CD4-positive, alpha-beta T cell treated with Interleukin-15 for 1 hour (primary cell): ENCODE measurements at places on chromosomes 6 and 20.
A peak's percentile ranks its signal among the peaks of the same experiment; 100 is the strongest.

DNA sequence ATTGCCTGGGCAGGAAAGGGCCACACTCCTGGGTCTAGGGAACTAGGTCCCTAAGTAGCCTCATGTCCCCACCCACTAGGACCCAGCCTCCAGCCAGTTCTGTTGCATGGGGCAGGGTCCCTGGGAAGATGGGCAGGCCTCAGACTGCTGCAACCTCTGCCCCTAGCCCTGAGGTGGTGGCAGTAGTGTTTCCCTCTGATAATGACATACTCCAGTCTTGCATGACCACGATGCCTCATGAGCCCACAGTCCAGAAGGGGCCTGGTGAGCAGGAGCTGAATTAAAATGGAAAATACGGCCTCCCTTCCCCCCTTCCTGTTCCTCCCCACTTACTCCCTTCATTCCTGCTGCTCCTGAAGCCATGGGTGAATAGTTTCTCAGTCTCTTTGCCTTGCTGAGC, 36.0 kb upstream of the SCRT2 start:
- no peak for DNase-seq

GRCh38 chr6:159203304-159204005, 34.3 kb downstream of the FNDC1 start:
- no peak for DNase-seq

DNA sequence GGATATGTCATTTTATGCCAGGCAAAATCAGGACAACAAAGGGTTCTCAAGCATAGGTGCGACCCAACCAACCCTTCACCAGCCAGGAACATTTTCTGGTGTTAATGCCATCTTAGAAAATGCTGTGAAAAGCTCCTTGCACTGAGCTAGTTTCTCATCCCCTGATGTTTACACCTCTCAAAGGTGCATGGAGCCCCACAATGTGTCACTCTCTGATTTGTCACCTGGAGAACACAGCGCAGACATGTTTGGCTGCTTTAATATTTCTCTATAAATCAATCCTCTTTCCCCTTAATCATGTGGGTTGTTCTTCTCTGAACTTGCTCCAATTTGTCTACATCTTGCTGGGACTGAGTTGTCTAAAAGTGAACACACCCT, 244.3 kb downstream of the TSHZ2 start:
- no peak for DNase-seq

DNA sequence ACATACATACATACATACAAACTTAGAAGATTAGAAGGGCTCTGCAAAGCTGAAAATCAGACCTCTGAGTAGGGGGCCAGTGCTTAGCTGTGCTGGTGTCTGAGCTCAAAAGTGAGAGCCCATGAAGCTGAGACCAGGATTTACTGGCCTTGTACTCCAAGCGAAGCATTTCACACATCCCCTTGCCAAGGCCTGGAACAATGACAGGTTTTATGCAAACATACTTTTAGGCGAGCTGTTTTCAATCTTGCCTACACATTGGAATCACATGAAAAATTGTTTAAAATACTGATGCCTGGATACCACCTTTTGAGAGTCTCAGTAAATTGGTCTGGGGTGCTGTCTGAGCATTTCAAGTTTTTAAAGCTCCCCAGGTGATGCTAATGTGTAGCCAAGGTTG, 80.9 kb upstream of the SRSF6 start:
- no peak for DNase-seq

DNA sequence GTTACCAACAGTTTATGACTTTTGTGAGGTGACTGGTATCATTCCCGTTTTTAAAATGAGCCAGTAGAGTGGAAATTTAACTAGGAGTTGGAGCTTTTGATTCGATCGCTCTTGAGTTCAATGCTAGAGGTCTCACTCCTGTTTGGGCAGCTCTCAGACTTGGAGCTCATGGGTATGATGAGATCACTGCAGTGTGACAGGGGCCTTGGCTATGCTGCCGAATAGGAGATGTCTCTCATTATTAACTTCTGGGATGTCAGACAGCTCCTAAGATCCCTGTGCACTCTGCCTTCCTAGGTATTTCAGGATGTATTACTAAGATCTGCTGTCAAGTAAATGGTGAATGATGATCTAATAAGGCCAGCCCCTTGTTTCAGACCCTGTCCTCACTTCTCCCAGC, 20.4 kb downstream of the AKAP12 start:
- no peak for DNase-seq

GRCh38 chr6:14250573-14250972, 133.0 kb downstream of the CD83 start:
- no peak for DNase-seq

- no peak for DNase-seq
These were observed 243.2 kb downstream of the ANKRD60 start for GRCh38 chr20:57985278-57985677.

- no peak for DNase-seq
These were observed 108.9 kb upstream of the DST start for GRCh38 chr6:56751604-56752003.

DNA sequence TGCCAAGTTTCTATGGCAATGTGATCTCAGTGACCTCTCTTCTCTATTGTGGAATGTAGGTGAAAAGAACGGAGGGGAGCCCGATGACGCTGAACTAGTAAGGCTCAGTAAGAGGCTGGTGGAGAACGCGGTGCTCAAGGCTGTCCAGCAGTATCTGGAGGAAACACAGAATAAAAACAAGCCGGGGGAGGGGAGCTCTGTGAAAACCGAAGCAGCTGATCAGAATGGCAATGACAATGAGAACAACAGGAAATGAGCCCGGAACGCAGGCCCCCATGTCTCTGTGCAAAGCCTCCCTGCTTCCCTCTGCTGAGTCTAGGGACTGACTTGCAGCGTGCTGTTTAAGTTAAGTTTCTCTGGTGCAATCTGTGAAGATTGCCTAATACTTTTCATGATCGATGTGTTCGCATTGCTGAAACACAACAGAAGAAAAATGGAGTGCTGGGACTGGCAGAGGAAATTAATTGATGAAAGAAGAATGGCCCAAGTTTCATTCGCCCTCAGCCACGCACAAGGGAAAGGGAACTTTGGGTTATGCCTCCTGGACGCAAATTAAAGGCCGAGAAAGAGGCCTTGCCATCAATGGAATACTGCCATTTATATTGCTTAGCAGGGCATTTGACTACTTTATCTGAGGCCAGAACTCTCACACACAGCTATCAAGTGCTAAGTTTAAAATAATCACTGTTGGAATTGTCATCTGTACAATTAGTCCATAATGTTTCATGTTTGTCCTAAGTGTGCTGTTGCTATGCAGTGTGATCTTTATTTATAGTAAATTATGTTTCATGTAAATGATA, 146.4 kb downstream of the AKAP7 start:
- DNase-seq, result peak; percentile 76

GRCh38 chr20:25669826-25670422, 26.7 kb downstream of the ZNF337 start:
- no peak for DNase-seq

GRCh38 chr6:72787391-72788031, 165.6 kb downstream of the KCNQ5 start:
- DNase-seq, result no peak

- DNase-seq, result no peak
These were observed 71.6 kb downstream of the GPX5 start for GRCh38 chr6:28597217-28597835.

- DNase-seq, result no peak
These were observed 8.8 kb downstream of the GSTA2 start for GRCh38 chr6:52754443-52754842.

GRCh38 chr6:144722925-144723324, 437.8 kb downstream of the UTRN start:
- DNase-seq, result no peak

DNA sequence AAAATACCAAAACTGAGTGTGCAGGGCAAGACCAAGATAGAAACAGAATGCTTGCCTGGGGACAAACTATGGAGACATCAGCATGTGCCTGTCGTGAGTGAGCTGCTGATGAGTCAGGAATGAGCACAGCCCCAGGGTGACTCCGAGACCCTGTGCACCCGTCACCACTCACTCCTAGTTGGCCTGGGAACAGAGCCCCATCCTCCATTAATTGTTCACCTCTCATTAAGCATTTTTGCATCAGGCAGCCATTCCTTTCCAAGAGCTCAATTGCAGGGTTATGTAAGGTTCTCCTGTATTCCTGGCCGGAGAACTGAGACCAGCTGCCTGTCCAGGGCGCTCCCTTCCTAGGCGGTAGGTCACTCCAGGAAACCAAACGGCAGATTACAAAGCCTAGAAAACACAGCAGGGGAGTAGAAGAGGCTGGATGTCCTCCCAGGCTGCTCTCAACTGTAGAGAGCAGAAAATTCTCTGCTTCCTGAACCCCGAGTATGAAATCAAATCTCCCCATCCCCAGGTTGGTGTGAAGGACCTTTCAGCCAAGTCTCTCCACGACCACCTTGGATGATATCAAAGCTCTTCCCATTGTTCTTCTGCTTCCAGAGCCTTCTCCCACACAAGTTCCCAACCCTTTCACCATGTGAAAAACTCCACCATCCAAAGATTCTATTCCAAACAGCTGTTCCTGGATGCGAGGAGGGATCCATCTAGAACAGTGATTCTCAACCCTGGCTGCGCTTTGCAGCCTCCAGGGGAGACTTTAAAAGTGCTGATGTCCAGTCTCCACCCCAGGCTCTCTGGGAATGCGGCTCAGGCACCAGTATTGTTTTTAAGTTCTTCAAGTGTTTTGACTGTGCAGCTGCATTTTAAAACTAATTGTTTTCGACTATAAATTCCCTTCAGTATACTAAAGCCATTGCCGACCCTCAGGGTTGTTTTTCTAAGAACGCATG, 532.6 kb upstream of the JARID2 start:
- DNase-seq, result peak; percentile 50

DNA sequence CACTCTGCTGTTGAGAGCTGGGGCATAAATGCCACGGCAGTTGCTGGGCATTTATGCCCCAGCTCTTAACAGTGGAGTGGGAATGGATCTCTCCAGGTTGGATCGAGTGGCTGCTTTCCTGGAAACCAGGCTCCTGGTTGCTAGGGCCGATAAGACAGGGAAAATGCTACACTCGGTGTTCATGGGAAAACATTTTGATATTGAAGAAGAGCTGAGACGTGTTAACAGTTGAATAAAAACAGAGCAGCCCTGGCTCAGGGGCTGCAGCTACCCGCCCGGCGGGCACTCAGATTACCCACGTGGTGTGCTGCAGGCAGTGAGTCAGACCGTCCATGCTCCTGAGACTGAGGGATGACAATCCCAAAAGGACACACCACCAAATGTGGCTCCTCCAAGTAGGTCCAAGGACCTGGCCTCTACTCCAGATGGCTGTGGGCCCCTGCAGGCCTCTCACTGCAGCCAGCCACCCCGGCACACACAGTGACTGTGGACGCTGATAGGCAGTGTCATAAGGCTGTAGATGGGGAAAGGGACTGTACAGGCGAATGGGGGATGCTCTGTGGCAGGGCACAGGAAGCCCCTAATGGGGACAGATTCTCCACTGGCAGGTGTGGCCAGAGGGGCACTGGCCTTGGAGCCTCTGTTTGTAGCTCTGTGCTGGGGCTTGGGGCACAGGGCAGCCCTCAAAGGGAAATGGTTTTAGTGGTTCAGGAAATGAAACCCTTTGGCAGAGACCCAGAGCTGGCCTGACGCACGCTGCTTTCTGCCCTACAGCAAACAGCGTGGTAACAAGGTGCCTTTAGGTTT, 237.8 kb downstream of the LY86 start:
- peak; percentile 49 for DNase-seq

DNA sequence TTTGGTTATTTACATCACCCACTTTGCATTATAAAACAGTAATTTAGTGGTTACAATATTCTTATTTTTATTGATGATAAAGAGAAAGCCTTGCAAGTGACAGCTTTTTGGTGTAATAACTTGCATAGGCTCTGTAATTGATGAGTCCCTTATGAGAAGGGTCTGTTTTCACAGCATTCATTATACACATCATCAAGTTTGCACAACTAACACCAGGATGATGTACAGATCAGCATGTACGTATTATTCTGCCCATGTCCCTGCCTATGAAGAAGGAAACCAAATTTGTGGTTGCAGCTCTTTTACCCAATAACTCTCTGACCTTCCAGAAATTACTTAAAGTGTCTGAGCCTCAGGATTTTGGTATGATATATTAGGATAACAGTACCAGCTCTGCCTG, 59.2 kb downstream of the CLVS2 start:
- DNase-seq, result no peak

DNA sequence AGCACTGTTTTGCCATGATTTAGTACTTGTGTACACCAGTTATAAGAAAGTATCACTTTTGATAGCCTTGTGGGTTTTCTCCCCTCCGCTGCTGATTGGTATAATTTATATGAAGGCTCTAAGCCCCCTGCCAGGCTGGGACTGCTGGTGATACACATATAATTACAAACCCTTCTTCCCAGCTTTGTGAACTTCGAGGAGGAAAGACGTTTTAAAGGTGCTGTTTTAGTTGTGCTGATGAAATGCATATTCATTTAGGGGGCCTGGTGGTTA, 246.2 kb downstream of the TAF4 start:
- no peak for DNase-seq

DNA sequence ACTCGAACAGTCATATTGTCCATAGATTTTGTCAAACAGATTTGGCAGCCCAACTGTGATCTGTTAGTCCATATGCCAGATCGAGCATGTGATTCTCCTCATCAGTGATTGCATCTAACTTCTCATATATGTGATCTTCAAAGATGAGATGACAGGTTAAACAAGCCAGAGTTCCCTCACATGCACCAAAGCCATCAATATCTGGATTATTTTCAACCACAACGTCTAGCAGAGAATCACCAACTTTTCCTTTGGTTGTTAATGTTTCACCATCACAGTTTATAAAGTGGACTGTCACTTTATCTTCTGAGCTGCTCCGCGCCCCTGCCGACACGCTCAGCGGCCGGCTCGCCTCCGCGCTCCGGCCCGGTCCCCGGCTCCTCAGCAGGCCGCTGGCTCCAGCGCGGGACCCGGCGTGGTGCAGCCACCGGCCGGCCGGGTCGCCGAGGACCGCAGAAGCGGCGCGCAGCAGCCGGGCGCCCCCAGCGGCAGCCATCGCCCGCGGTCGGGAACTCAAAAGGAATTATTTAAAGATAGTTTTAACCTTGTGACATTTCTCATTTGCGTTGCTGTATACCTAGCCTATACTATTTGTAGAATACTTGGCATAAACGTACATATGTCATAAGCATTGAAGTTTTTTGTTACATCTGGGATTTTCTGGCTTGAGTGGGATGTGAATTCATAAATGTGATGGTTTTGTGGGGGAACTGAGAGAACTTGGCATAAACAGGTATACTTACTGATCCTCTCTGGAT, 40.1 kb upstream of the DYNLRB1 start:
- peak; percentile 18 for DNase-seq
